Heart left ventricle (tissue), 16 donors: ENCODE measurements at places on chromosomes 7 and 10. TPM values are rescaled to one million over a fixed set of nuclear protein-coding genes. Genes with fewer than 3 reads are reported as not detected.

The IL6 gene
- total RNA-seq, result not detected

The DNAH11 gene
- 0.24 TPM for total RNA-seq

The C10orf105 gene
- not detected for total RNA-seq

The LEP gene
- not detected for total RNA-seq

The VPS37D gene
- 2.6 TPM for total RNA-seq

The SMO gene
- total RNA-seq, result 4.0 TPM

The STAG3 gene
- total RNA-seq, result 1.2 TPM

The KDM7A gene
- total RNA-seq, result 17.7 TPM

The ZNF783 gene
- total RNA-seq, result 3.7 TPM

The DYNC1I1 gene
- 30.6 TPM for total RNA-seq

The SPAM1 gene
- total RNA-seq, result 0.09 TPM

The CLEC5A gene
- total RNA-seq, result 0.77 TPM

The KCNH2 gene
- total RNA-seq, result 71.6 TPM

The WEE2 gene
- not detected for total RNA-seq

The BLVRA gene
- 42.2 TPM for total RNA-seq

The RNF148 gene
- 0.40 TPM for total RNA-seq

The CAV2 gene
- total RNA-seq, result 189 TPM

The PRF1 gene
- 19.4 TPM for total RNA-seq

The GLI3 gene
- 6.4 TPM for total RNA-seq

The NUDT13 gene
- total RNA-seq, result 2.2 TPM

The ZNF804B gene
- not detected for total RNA-seq

The ACTR3C gene
- 2.6 TPM for total RNA-seq
